NCI-H1417 treated with DMSO at 0.1 percent for 48 hours (cell line): ENCODE measurements at places on chromosomes 7 and 10.

DNA sequence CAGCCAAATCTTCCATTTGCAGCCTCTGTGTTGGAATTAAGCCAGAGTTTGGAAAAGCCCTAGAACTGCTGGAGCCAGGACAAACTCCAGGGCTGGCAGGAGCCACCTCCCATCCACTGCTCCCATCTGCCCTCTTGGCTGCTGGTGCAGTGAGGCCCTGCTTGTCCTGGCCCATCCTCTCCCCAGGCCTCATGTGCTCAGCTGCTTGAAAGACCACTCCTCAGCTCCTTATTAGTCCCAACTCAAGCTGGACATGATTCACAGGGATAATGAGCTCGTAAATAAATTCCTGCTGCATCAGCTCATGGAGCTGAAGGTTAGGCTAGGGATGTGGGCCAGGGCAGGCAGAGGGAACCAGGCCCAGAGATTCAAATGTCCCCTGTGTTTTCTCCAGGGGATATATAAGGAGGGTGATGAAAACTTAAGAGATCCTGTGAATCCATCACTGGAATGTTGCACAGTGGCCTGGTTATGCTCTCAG lies 282.8 kb downstream of the RPS24 start:
- DNase-seq: no peak

DNA sequence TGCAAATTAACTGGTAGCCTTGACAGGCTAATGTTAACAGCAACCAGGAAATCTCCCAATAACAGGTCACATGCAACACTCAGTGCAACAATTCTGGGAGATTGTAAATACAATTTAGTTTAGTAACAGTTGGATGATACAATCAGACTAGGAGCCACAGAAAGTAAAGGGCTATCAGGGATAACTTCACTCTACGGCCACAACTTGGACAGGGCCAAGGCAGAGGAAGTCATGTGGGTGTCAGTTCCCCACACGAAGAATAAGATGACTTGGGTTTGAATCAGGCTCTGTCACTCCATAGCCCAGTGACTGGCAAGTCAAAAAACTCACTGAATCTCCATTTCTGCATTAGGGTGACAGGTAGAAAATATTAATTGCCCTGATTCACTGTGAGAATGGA lies 217.3 kb upstream of the CCDC6 start:
- DNase-seq: no peak

GRCh38 chr7:101614939-101615302 lies 14.2 kb downstream of the MYL10 start:
- DNase-seq: no peak

DNA sequence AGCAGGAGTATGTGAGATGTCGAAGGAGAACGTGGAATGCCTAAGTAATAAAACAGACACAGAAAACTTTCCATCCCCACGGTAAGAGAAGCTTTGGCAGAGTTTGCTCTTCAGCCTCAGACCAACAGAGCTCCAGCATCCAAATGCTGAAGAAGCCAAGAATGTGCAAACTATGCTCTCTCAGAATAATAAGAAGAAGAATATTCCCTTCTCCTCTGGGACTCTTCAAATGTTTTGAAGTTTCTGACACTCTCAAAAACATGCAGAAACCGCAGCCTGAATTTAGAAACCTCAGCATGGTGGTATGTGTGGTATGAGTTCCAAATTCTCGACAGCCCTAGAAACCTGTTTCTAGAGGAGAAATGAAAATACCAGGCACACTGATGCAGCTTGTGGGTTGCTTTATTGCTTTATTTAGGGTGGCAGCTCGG lies 113.3 kb downstream of the KCNMA1 start:
- no peak for DNase-seq

- no peak for DNase-seq
Observed at GRCh38 chr7:140192620-140193019, 15.8 kb upstream of the KDM7A start.

DNA sequence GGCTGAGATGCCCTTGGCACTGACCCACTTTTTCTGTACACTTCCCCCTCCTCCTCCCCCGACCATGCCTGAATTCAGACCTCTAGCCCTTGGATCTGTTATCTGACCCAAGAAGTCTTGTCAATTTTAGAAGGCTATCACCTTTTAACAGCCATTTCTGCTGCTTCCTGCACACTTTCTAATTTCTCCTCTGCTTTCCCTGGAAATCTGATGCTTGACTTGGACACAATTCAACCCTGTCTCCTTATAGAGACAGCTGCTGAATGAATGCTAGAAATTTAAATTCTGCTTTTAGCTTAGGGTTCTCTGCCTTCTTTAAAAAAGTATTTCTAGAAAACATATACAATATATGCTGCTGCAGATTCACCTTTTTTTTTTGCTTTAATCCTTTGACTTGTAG lies 417.9 kb upstream of the KLF6 start:
- no peak for DNase-seq

DNA sequence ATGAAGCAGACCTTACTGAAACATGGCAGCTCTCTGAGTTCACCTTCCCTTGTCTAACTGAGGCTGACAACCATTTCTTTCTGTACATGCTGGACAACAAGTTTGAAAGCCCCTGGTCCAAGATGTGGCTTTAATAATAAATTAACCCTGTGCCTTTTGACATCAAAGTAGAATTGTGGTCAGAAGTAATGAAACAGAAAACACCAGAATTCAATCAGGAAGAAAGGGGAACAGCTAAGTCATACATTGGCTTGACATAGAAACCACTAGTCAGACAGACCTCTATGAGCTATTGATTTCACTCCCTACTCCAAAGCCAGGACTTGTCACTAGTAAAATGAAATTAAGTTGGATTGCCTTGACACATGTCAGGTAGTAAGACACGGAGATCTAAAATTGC lies 175.2 kb upstream of the ASAH2 start:
- DNase-seq: no peak
